BJ (cell line): ENCODE measurements at places on chromosomes 3 and 15. TPM values are rescaled to one million over a fixed set of nuclear protein-coding genes. Genes with fewer than 3 reads are reported as not detected.

DNA sequence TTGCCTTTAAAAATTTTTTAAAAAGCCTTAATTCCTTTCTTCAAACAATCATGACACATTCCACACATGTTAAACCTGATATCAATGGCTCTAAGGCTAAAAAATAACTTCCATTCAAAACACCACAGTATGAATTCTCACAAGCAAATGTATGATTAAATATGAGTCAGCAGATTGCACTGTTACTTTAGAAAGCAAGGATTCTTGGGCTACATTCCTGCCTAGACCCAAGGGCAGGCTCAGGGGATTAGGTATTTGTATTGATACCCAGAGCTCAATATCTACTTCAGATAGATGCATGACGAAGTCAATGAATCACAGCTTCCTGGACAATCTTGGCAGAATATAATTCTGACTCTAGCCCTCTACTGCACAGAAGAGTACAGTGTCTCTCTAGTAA is 65.7 kb downstream of the RARB start:
- DNase-seq = peak; percentile 52

GRCh38 chr3:183430325-183430957 is 2.0 kb upstream of the MCF2L2 start:
- DNase-seq = no peak

GRCh38 chr3:178112134-178112533 is 424.1 kb upstream of the KCNMB2 start:
- DNase-seq = no peak

DNA sequence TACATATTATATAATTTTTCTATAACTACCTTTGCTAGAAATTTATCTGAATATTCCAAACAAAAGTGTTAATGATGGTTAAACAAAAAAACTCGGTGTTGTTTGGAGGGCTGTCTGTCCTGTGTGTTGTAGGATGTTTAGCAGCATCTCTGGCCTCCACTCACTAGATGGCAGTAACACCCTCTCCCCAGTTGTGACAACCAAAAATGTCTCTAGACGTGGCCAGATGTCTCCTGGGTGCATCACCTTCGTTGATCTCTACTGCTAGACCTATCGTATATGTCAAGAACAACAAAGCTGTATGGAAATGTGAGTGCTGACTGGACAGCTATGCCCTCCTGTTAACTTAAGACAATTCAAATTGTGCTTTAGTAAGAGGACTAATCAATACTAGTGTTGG is 14.1 kb downstream of the ANKRD34C start:
- no peak for DNase-seq

The DUSP7 gene
- 25.7 and 37.0 TPM in 2 replicates for polyA plus RNA-seq

- DNase-seq = no peak
Observed at GRCh38 chr15:89034305-89034704, 54.0 kb upstream of the ABHD2 start.

- no peak for DNase-seq
Observed at GRCh38 chr3:13018561-13019242, 54.5 kb downstream of the IQSEC1 start.

- DNase-seq = no peak
Observed at GRCh38 chr3:50003216-50003615, 63.3 kb downstream of the RBM6 start.

DNA sequence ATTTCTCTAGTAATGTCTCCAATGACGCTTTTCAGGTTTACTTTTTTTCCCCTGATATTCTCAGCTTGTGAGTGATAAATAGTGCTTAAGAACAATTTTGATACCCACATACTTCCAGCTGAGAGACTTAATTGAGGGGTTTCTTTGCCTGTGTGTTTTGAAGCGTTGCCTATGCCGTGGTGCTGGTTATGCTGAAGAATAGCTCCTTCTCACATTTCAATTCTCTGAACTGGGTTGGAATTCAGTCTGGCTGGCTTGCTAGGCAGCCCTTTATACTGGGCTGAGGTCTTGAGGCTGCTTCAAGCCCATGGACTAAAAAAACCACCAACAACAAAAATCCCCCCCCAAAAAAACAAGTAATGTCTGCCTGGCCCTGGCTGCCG is 87.4 kb downstream of the CHST2 start:
- DNase-seq = no peak

DNA sequence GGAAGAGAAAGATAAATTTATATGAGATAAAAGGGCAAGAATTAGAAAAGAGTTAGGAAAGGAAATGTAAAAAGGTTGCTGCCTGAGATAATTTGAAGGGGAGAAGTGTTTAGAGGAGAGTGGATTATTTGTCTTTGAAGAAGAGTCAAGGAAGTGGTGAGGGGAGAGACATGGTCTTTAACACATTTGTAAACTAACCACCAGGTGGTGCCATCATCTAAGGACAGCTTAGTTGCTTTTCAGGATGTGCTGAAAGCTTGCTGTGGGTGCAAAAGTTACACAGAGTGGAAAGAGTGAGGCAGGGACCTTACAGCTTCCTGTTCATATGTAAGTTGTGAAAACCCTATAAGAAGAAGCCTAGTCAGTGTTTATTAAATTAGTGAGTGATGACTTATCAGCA is 114.1 kb upstream of the DNAJC19 start:
- no peak for DNase-seq

- no peak for DNase-seq
Observed at GRCh38 chr3:51718547-51719409, 11.9 kb downstream of the GRM2 start.

- DNase-seq = no peak
Observed at GRCh38 chr3:13571831-13572750, 23.2 kb downstream of the FBLN2 start.

DNA sequence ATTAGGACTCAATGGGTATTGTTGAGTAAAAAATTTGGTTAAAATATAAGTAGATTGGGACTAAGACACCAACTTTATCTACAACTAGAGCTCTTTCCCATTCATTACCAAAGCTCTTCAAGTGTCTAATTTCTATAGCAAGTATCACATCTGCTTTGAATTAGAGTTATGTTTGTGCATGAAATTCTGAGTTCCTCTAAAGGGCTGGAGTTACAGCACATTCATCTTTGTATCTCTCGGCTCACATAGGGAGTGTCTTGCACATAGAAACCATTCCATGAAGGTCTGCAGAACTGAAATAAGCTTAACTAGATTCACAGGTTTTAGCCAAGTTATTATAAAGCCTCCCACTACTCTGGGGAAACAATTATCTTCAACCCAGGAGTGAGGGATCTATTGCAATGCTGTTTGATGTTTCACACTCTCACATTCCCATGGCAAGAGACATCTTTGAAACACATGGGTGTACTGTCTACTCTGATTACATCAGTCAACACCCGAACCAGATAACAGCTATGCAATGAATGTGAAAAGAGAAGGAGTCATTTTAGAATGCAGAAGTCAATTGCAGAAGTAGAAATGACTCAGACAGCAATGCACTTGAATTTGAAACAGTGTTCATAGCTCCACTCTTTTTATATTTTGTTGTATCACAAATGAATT is 93.1 kb upstream of the KBTBD8 start:
- no peak for DNase-seq

The GRAMD1C gene
- 0.48 and 1.2 TPM in 2 replicates for polyA plus RNA-seq

GRCh38 chr15:94596707-94597106 is 365.3 kb downstream of the MCTP2 start:
- DNase-seq = no peak

The TPRG1 gene
- polyA plus RNA-seq = 0.16 TPM in 1 of 2 replicates, not detected in the other

DNA sequence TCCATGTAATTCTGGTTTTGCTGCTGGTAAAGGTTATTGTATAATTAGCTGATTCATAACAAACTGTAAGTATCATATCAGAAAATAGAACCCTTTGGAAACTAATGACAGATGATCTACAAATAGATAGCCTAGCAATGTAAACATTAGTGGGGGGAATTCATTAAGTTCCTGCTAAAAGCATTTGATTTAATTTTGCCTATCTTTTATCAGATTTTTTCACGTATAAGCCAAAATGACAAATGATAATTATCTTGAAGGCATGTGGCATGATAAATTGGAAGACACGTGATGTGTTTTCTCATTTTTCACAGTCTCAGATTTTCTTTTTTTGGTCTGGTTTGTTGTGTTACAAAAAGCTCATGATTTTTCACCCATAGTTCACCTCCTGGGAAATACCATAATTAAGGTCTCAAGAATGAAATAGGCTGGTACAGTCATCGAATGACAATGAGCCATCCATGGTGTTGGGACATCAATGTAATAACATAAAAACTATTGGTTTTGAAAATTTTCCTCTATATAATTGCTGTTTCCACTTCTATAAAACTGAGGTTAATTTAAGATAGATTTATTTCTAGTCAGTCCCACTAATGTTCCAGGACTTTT is 325.9 kb upstream of the TBL1XR1 start:
- no peak for DNase-seq

- DNase-seq = peak; percentile 10
Observed at GRCh38 chr15:42604894-42605744, 29.7 kb downstream of the STARD9 start.

- DNase-seq = peak; percentile 90
Observed at GRCh38 chr3:56980798-56981390, 79.6 kb upstream of the SPATA12 start.

The ATP10A gene
- polyA plus RNA-seq = 20.4 and 28.0 TPM in 2 replicates

The ADIPOQ gene
- not detected in 2 replicates for polyA plus RNA-seq

DNA sequence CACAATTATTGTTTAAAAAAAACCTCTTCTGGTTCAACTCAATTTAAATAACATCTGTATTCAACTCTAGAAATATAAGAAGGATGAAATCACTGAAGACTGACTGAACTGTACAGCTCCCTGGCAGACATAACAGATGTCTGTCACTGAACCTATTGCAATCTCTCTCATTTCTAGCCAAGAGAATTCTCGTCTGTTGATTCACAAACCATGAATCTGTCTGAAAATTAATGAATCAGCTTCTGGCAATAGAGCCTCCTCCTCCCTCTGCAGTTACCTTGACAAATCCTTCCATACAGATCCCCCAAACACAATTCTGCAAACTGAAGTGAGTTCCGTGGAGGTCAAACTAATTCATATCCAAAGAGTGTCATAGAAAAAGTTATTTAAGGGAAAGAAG is 561.4 kb downstream of the PYDC2 start:
- DNase-seq = no peak

- no peak for DNase-seq
Observed at GRCh38 chr15:100598655-100599054, 3.3 kb downstream of the LINS1 start.

The C3orf85 gene
- not detected in 2 replicates for polyA plus RNA-seq

The SCAANT1 gene
- not detected in 2 replicates for polyA plus RNA-seq

The GOLGA8R gene
- 1.1 and 1.4 TPM in 2 replicates for polyA plus RNA-seq

DNA sequence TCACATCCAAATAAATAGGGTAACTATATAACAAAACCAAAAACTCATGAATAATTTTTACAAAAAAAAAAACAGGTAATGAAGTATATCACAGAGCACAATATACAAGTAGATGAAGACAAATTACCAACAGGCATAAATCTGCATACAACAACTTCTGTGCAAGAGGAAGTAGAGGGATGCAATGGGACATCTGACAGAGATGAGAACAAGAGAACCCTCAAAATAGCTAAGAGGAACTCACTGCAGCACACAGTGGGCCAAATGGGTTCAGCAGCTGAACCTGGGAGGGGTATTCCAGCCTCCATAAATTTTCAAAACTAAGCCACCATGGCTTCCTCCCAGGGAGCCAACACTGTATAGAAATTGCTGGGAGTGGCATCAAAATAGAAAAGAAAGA is 9.6 kb upstream of the BTLA start:
- DNase-seq = no peak
